ENCODE measurements at places on chromosomes 4 and X. TPM values are rescaled to one million over a fixed set of nuclear protein-coding genes. Genes with fewer than 3 reads are reported as not detected.

DNA sequence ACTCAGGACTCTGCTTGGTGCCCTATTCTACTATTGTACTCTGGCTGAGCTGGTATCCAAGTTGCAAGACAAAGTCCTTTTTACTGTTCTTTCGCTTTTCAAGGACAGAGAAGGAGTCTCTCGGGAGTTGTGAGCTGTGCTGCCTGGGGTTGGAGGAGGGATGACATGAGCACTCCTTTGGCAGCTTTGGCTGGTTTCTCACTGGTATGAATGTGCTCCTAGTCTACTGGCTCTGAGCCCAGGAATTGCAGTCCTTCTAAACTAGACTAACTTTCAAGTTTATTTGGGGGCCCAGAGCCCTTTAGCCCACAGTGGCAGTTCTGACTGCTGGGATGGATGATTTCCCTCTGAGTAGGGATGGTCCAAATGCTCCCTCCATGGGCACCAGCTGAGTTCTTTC is 997.1 kb downstream of the RAB28 start:
- no peak for DNase-seq

DNA sequence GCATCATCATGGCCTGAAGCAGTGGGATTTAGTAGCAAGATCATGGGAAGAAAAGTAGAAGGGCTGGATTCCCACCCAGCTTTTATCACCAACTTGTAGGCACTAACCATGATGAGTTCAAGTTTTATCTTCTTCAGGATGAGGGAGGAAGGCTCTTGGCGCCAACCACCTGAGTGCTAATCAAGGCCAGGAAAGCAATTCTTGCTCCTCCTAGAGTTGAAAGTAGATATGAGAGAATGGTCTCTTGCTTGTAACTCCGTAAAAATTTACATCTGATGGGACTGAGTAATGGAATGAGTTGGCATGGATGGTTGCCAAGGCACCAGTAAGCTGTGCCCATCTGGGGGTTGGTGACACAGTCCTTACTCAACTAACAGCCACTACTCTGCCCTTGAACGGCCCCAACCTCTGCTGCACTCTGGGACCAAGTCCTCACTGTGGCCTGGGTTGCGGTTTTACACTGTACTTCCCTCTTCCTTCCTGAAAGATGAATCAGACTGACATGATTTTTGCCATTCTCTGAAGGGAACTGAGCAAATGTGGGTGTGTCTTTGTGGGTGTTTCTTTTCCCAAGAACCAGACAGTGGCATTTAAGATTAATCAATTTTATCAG is 39.4 kb upstream of the NDP start:
- DNase-seq = peak; percentile 65

GRCh38 chrX:153507484-153508178 is 9.8 kb upstream of the ATP2B3 start:
- peak; percentile 80 for DNase-seq

DNA sequence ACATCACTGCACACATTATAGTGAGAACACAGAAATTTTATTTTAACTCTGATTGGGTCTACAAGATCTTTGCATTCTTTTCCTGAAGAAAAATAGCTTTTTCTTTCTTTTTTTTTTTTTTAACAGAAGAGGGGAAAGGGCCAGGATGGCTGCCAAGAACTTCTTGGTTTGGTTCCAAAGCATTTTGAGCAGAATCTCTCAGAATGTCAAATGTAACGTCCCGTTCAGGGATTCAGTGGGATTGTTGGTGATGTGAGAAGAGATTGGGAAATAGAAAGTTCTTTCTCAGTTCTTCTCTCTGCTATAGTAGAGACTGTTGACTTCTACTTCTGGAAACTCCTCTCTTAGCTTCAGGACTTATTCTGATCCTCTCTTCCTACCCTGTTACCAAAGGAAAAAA is 70.9 kb upstream of the CBR4 start:
- DNase-seq = peak; percentile 70

DNA sequence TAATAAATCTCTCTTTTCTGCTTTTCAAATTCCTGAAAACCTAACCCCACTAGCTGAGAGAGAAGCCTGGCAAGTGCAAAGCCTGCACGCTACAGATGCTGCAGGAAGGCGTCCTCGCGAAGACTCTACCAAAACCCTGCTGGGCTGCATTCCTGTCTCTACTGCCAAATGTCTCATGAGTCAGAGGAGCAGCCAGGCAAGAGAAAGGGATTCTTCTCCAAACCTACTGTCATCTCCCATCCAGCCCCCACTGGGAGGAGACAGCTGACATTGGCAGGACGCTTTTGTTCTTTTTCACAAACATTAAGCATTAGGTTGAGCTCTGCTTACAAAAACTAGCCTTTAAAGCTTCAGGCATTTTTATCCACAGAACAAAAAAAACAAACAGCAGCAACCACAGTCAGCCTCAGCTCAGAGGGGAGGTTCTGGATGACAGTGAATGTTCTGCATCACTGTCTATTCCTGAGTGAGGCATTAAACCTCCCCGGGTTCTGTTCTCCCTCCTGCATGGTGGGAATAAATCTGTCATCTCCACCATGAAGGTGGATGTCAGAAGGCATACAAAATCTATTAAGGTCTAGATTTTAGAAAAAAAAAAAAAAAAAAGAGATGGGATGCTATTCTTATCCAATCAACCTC is 18.0 kb downstream of the CRMP1 start:
- DNase-seq = no peak

GRCh38 chrX:153800746-153801145 is 6.3 kb downstream of the SSR4 start:
- DNase-seq = no peak

- DNase-seq = no peak
These were observed 36.6 kb downstream of the SAT1 start for GRCh38 chrX:23819385-23820234.

GRCh38 chr4:48949086-48949485 is 37.0 kb upstream of the CWH43 start:
- no peak for DNase-seq

GRCh38 chr4:47471591-47471990 is 8.1 kb upstream of the COMMD8 start:
- DNase-seq = no peak

DNA sequence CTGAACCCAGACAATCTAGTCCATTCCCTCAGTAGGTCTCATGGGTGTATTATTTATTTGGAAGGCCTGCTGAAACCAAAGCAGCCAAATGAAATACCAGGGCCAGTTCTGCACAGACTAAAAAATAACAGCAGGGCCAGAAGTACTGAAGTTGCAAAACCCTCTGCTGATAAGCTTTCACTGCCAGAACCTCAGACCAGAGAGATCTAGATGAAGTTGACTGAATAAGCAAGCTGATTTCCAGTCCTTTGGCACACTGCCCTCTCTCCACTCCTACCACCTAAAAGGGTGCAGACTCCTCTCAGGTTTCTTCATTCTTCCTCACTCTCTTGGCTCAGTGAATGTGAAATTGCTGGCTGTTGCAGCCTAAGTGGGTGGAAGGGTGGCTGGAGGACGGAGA is 276.7 kb upstream of the KLF3 start:
- no peak for DNase-seq

DNA sequence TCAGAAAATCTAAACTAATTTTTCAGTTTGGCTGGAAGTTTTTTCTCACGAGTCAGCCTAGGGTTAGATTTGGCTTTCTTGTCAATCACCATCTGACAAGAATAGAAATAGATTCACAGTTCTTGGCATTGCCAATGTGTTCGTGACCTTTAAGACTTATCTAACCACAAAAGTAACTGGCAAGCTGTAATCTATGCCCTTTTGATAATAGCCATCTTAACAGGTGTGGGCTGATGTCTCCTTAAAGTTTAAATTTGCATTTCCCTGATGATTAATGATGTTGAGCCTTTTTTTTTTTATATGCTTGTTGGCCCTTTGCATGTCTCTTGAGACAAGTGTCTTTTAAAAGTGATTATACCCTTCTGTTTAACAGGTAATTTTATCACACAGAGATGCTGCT is 460.3 kb upstream of the PRKX start:
- DNase-seq = no peak

DNA sequence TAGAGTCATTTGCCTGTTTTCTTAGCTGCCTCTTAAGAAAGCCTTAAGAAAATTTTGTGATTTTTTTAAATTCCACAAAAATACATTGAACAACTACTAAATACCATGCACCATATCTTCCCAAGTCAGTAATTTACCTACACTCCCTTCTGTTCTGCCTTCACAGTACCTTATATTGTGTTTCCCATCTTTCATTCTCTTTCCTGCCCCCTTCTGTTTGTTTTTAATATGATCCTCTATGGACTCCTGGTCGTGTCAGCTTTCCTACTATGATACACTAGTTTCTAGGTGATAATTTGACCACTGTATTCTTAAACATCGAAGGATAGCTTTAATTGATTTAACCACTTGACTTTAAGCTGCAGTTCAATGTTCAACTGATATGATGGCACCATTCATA is 297.7 kb upstream of the HAND2 start:
- DNase-seq = no peak

GRCh38 chr4:152628128-152628527 is 51.7 kb downstream of the TMEM154 start:
- DNase-seq = peak; percentile 15

- DNase-seq = no peak
These were observed 552.6 kb upstream of the BOD1L1 start for GRCh38 chr4:14180166-14180565.

The SLIT2 gene
- 0.34 TPM for total RNA-seq

The RBM47 gene
- 4.6 TPM for total RNA-seq

The PLK4 gene
- total RNA-seq = 25.7 TPM

The CCKAR gene
- not detected for total RNA-seq

The MAGEC1 gene
- total RNA-seq = not detected

The PNMA6A gene
- 0.34 TPM for total RNA-seq

The ZNF182 gene
- total RNA-seq = 4.9 TPM

The FGFBP2 gene
- total RNA-seq = not detected

The CNGA1 gene
- not detected for total RNA-seq

Measured in dermis blood vessel endothelial cell (primary cell).